ENCODE measurements at places on chromosomes 13 and 19. TPM values are rescaled to one million over a fixed set of nuclear protein-coding genes. Genes with fewer than 3 reads are reported as not detected.

DNA sequence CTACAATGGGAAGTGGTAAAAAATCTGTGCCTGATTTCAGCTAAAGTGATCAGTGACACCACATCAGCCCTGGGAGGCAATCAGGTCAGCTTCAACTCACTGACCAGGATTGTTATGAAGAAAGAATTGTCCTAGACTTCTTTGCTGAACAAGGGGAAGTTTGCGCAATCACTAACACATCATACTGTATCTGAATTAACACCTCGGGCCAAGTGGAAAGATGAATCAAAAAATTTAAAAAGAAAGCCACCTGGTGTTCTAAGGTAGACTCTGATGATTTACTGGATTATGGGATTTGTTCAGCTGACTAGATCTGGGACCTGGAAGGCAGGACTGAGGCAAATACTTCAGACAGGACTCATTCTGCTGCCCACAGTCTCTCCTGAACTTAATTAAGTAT is 161.8 kb downstream of the DIAPH3 start:
- no peaks in the 10 kb centered on the region for H3K4me1 ChIP-seq
- no peak overlapping the region for H3K4me3 ChIP-seq
- no peaks in the 10 kb centered on the region for H3K36me3 ChIP-seq
- no peak overlapping the region for H3K27ac ChIP-seq
- no peaks in the 10 kb centered on the region for H3K27me3 ChIP-seq
- DNase-seq: no peak

DNA sequence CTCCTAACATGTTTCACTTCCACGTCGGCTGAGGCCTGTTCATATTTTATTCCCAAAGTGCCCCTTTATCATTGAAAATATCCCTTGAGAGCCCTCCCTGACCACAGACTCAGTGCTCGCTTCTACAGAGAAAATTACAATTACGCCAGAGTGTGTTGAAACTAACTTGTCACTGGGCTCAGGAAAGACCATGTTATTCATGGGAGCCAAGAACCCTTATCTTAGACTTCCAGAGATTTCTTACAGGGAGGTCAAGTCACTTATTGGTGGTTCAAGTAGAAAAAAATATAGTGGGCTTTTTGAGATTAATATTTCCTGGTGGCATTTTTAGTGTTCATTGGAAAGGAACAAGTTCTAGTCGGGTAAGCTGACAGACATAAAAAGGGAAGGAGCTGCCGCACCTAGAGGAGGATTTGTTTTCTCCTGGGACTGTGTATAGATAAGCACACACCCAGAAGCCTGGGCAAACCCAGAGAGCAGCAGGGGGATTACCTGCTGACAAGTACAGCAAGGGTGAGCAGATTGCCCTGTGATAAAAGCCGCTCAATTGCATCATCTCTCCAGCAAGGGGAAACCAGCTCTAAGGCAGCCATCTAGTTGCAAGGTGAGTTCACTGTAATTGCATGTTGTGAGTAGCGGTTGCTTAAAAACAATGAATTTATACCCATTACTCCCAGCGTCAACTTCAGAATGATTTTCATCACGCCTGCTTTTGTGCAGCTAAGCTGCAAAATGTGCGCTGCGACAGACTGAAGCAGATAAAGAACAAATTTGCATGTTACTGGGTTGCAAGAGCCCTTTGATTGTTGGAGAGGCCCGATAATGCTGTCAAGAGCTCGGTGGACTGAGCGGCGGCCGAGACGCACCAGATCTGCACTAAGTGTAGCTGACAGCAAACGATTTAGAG is 46.2 kb downstream of the DCT start:
- H3K36me3 ChIP-seq: no peaks in the 10 kb centered on the region
- no peaks in the 10 kb centered on the region for H3K27me3 ChIP-seq
- H3K4me1 ChIP-seq: peaks cover 28% of the 10 kb centered on the region
- H3K4me3 ChIP-seq: no peak overlapping the region

- no peaks in the 10 kb centered on the region for H3K36me3 ChIP-seq
- DNase-seq: no peak
These were observed 92.3 kb downstream of the TNFSF13B start for GRCh38 chr13:108361769-108362168.

DNA sequence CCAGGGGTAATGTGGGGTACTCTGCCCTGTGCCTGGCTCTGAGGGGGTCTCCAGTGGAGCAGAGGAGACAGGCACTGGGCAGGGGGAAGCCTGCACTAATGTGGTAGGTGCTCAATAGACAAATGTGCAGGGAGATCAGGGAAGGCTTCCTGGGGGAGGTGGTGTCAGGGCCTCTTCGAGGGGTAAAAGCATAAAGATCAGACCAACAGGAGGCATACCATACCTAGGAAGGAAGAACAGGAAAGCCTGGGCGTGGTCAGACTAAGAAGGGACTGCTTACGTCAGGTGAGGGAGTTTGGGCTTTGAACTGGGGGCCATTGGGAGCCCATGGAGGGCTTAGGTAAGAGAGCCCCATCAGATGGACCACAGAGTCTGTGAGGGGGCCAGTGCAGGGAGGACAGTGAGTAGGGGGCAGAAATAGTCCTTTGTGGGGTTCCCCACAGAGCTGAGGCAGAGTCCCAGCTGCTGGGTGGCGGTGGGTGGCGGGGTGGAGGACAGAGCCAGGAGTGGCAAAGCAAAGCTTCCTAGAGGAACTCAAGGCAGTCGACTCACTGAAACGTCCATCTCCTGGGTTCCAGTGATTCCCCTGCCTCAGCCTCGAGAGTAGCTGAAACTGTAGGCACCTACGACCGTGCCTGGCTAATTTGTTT is 8.8 kb downstream of the PRR36 start:
- no peak overlapping the region for H3K27ac ChIP-seq
- DNase-seq: peak; percentile 25
- H3K4me1 ChIP-seq: peaks cover 33% of the 10 kb centered on the region
- peaks cover 26% of the 10 kb centered on the region for H3K27me3 ChIP-seq
- no peaks in the 10 kb centered on the region for H3K36me3 ChIP-seq

- DNase-seq: no peak
- H3K4me1 ChIP-seq: peaks cover 7% of the 10 kb centered on the region
- H3K36me3 ChIP-seq: no peaks in the 10 kb centered on the region
- H3K4me3 ChIP-seq: no peak overlapping the region
- no peak overlapping the region for H3K27ac ChIP-seq
- peaks cover 8% of the 10 kb centered on the region for H3K27me3 ChIP-seq
These were observed 32.2 kb downstream of the LACC1 start for GRCh38 chr13:43911871-43912270.

Gene PTGIR
- 16.3 TPM for total RNA-seq

Gene CEACAM4
- not detected for total RNA-seq

Gene CDC42EP5
- total RNA-seq: not detected

DNA sequence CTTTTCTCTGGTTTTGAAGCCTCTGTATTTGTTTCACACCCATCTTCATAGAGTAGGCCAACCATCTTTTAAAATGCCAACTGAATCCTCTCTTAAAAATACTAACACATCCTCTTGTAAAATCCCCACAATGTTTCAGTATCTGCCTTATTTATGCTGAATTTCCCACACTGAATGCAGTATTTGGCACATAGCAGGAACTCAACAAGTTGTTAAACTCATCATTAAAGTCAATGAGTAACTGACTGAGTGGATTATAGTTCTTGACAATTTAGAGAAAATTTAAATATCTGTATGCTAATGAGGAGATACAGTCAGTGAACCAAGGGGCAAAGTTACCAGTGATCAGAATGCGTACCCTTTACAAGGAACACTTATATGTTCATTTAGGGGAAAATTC is 505.5 kb upstream of the PCDH9 start:
- H3K4me3 ChIP-seq: no peak overlapping the region
- H3K4me1 ChIP-seq: no peaks in the 10 kb centered on the region
- no peaks in the 10 kb centered on the region for H3K27me3 ChIP-seq
- H3K36me3 ChIP-seq: no peaks in the 10 kb centered on the region

Gene GFY
- not detected for total RNA-seq

Gene SHD
- not detected for total RNA-seq

DNA sequence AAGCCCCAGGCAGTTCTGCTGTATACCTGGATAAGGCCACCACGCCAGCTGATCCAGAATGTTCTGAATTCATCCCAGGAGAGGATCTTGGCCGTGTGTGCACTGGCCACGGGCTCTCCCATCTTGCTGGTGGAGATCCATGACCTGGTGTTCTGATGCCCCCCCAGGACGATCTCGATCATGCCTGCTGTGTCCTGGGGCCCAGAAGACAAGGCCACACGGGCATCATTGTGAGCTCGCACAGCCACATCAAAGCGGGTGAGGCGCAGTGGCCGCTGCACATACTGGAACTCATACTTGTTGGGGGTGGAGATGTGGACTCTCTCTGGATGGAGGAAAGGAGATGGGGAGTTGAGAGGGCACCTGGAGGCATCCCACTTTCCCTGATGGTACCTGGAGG is 40.1 kb downstream of the F2RL3 start:
- peaks cover 1% of the 10 kb centered on the region for H3K27me3 ChIP-seq
- H3K4me1 ChIP-seq: no peaks in the 10 kb centered on the region
- H3K4me3 ChIP-seq: no peak overlapping the region

GRCh38 chr19:35171730-35172129 is 17.2 kb downstream of the FXYD5 start:
- peaks cover 43% of the 10 kb centered on the region for H3K4me1 ChIP-seq
- peaks cover 39% of the 10 kb centered on the region for H3K36me3 ChIP-seq
- peak overlapping the region; percentile 77 for H3K27ac ChIP-seq
- H3K27me3 ChIP-seq: no peaks in the 10 kb centered on the region

Gene DNAAF3
- not detected for total RNA-seq

DNA sequence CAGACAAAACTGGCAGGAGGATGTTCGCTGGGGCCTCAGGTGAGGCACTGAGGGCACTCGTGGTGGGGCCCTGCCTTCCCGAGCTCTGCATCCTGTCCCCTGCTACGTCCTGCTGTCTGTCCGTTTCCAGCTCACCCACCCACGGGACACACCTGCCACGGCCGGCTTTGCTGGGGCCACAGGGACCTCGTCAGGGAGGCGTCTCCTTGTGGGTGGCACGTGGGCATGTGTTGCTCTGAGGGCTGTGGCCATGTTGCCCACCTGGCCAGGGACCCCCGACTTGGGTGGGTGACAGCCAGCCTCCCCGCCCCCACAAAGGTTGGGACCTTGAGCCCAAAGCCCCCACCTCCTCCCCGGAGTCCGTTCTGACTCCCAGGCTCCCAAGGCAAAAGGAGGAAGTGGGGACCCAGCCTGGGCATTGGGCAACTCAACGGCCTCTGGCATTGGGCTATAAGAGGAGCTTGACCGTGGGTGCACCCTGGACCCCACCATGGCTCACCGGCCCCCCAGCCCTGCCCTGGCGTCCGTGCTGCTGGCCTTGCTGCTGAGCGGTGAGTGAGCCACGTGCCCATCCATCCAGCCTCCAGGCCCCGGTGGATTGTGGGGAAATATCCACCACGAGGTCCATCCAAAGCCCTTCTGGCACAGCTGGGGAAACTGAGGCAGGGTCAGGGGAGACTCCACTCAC is at the start of gene PRTN3:
Gene PRTN3 (plus strand): TSS at position 481 of the 688 bp plus-strand sequence. CDS start 10 bp downstream, at position 491.
- H3K4me1 ChIP-seq: peaks cover 6% of the 10 kb centered on the region
- no peak for DNase-seq
- H3K27ac ChIP-seq: no peak within 1 kb of the TSS
- no peak within 1 kb of the TSS for H3K4me3 ChIP-seq
- H3K36me3 ChIP-seq: no peaks in the 10 kb centered on the region

DNA sequence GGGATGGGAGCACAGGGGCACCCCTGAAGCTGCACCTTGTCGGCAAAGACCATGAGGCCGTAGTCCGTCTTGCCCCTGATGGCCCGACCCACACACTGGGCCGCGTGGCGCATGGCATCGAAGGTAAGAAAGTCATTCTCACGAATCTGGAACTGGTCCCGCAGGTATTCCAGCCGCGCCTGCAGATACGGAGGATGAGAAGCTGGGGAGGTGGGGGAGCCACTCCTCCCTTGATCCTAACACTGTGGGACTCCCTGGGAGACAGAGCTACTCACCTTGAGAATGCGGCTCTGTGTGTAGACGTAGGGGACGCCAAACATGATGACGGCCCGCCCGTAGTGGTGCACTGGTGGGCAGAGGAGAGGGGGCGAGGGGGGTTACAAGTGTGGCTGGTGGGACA is 11.9 kb downstream of the KLC3 start:
- H3K4me1 ChIP-seq: no peaks in the 10 kb centered on the region
- H3K4me3 ChIP-seq: no peak overlapping the region
- peaks cover 15% of the 10 kb centered on the region for H3K36me3 ChIP-seq
- no peak overlapping the region for H3K27ac ChIP-seq
- DNase-seq: no peak

DNA sequence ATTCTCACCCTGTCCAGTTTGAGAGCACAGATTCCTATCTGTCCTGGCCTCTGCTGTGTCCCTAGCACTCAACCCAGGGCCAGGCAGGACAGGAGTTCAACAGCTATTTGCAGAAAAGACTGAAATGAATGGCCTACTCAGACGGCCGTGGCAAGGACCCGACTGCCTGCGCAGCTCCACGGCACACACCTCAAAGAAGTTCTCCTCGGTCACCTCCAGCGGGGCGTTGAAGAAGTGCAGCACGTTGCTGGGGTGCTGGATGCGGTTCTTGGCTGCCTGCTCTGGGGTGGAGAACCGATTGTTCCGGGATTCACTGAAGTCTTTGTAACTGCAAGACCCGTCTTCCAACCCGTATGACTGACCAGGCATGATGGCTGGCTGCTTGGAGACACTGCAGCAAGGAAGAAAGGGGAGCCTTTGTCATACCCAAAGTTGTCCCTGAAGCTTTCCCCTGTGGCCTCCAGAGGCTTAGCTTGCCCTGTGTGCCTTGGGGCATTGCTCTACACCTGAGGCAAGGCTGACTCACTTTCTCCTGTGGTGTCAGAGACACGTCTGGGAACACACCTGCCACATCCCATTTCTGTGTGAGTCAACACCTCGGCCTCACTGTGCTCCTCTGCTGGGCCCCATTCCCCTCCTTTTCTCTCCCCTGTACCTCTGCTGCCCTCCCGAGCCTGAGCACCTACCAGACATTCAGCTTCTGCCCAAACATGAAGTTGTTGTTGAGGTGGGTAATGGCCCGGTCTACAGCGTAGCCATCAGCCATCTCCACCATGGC is 6.8 kb upstream of the ECH1 start:
- H3K36me3 ChIP-seq: peaks cover 61% of the 10 kb centered on the region
- H3K27ac ChIP-seq: peak overlapping the region; percentile 89
- peak overlapping the region; percentile 37 for H3K4me3 ChIP-seq
- H3K4me1 ChIP-seq: peaks cover 60% of the 10 kb centered on the region

DNA sequence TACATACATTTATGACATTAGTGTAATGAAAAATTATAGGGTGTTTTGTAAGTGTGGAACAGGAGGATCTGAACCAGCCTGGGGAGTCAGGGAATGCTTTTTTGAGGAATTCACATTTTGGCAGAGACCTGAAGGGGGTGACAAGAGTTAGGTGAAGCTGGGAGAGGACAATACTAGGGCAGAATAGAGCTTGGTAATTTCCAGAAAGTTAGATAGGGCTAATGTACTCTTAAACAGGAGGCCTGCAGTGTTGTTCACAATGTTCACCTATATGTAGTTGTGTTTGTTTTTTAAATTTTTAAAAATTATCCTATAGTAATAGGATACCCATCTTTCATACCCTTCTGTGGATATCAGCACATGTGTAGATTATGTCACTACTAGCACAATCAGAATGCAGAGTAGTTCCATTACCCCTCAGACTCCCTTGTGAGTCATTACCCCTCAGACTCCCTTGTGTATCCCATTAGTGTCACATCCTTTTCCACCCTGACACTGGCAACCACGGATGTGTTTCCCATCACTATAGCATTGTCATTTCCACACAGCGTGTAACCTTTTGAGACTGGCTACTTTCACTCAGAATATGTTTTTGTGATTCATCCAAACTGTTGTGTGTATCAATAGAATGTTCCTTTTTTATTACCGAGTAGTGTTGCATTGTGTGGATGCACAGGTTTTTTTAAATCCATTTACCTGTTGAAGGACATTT is 43.1 kb downstream of the PCCA start:
- no peaks in the 10 kb centered on the region for H3K27me3 ChIP-seq
- H3K4me1 ChIP-seq: peaks cover 23% of the 10 kb centered on the region
- H3K4me3 ChIP-seq: no peak overlapping the region
- DNase-seq: peak; percentile 77
